Forelimb muscle (tissue), 1 donor: ENCODE measurements at places on chromosomes 5 and 9.

- no peak for DNase-seq
These were observed 26.2 kb downstream of the DMRT3 start for GRCh38 chr9:1002678-1003077.

- no peak for DNase-seq
These were observed 225.3 kb downstream of the MCTP1 start for GRCh38 chr5:95059636-95060035.

DNA sequence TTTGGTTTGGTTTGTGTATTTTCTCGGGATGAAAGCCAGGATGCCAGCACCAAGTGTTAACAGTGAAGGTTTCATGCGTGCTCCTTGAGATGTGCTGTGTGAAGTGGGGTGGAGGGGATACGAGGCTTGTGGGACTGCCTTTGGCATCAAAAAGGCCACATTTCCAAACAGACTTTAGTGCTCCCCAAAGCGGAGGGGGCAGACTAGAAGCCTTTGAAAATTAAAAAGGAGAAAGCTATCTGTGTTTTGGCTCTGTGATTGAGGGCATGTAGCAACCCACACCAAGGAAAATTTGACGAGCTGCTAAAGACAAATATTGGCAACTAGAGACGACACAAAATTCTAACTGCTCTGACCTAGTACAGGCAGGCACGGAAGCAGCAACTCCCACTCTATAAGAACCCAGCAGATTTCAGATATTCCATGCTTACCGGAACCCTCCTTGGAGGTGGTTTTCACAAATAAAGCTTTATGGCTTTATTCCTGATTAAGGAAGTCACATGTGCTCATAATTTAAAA lies 154.5 kb downstream of the ARSB start:
- no peak for DNase-seq

DNA sequence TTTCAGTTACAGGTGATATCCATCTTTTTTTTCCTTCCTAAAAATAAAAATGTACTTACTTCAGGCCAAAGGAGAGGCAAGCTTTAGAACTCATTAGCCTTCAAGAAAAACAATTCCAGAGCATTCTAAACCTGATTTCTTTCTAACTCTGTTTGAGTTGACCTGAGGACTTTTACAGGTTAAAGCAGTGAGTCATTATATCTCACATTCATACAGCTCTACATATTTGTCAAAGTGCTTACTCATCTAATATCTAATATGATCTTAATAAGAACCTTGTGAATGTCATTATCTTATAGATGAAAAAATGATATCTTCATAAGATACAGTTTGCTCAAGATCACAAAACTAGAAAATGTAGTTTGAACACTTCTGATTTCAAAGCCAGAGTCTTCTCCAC lies 149.2 kb upstream of the CDKN2B start:
- DNase-seq, result no peak

DNA sequence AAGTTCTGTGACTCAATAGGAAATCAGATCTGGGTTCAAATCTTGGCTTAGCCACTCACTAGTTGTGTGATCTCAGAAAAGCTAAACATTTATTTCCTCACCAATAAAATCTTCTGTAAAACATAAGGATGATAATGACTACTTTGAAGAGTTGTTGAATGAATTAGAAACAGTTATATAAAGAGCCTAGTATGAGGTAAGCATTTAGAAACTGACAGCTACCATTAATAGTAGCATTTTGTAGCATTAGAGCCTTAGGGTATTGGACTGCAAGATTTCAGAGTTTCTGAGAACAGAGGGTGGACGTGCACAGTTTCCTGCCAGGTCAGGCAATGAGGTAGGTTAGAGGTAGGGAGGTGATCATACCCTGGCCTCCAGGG lies 293.2 kb downstream of the CWC27 start:
- no peak for DNase-seq

GRCh38 chr5:154618696-154619095 lies 136.5 kb upstream of the LARP1 start:
- no peak for DNase-seq

GRCh38 chr9:90090997-90091396 lies 486.2 kb downstream of the GADD45G start:
- no peak for DNase-seq

DNA sequence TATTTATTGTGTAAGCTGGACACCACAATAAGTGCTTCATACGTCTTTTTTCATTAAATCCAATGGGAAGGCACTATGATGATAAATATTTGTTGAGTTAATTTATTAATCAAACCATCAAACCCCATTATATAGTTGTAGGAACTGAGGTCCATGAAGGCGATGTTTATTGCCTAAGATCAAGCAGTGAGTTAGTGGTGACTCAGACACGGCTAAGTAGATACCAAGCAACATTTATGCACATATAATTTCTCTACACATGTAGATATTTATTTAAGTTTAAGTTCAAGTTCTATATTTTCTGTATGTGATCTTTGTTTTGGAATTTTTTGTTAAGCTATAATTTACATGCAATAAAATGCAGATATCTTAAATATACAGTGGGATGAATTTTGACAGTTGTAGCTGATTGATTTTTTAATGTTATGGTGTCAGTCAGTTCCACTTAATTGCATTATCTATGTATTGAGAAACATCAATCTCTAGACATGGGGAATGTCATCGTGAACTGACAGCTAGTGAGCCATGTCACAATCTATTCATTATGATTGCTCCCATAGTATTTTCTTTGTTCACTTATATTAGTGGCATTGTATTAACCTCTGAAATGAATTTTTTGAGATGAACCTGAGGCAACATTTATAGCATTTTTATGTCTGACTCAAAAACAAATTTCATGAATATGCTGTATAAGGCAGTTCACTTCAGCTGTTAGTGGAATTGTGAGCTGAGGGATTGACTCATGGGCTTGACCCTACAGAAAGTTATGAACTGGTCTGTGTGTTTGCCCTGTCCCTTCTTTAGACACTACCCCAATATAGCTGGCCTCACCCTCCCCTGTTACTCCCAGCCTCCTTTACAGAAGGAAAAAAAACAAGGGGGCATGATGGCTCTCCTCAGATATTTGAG lies 11.9 kb upstream of the GARNL3 start:
- no peak for DNase-seq

DNA sequence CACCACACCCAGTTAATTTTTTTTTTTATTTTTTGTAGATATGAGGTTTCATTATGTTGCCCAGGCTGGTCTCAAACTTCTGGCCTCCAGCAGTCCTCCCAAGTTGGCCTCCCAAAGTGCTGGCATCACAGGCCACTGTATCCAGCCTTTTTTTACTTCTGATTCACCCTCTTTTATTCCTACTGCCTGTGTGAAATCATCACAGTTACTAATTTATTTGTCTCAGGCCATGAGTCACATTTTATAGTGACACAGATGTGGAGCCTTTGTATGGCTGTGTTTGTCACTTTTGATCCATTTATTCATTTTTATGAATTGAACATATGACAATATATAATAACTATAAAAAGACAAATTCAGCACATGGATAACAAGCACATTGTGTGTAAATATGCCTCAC lies 67.1 kb upstream of the SNX2 start:
- DNase-seq, result no peak

DNA sequence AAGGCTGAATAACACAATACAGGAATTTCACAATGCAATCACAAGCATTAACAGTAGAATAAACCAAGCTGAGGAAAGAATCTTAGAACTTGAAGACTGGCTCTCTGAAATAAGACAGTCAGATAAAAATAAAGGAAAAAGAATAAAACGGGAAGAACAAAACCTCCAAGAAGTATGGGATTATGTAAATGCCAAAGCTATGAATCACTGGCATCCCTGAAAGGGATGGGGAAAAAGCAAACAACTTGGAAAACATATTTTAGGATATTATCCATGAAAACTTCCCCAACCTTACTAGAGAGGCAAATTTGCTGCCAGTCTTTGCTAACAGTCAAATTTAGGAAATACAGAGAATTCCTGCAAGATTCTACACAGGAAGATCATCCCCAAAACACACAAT lies 157.9 kb downstream of the ALDH1A1 start:
- no peak for DNase-seq

DNA sequence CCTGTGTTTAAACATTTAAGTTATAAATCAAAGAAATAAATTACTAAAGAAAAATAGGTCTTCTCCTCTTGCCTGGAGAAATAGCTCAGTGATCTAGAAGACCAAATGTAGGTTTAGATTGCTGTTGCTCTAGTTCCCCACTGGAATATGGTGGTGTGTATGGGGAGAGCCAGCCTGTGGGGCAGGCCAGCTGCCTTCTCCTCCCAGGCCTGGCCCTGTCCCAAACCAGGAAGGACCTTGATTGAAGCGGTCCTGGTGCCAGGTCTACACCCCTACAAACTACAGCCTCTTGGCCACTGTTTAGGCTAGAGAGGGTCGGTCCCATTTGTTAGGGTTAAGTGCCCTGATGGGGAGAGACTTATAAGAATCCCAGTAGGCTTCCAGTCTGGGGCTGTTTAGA lies 35.4 kb downstream of the MAN2A1 start:
- no peak for DNase-seq

DNA sequence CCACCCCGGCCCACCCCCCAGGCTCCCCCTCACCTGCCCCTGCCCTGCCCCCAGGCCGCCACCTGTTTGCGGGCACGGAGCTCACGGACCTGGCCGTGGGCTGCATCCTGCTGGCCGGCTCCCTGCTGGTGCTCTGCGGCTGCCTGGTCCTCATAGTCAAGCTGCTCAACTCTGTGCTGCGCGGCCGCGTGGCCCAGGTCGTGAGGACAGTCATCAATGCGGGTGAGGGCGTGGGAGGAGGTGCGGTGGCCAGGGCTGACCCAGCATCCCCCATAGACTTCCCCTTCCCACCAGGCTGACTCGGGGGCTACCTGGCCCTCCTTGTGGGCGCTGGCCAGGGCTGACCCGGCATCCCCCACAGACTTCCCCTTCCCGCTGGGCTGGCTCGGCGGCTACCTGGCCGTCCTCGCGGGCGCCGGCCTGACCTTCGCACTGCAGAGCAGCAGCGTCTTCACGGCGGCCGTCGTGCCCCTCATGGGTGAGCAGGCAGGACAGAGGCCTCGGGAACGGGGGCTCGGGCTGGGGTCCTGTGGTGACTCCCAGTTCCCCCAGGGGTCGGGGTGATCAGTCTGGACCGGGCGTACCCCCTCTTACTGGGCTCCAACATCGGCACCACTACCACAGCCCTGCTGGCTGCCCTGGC lies 3.5 kb downstream of the SLC34A3 start:
- no peak for DNase-seq

- DNase-seq, result no peak
These were observed 105.7 kb upstream of the NUDT12 start for GRCh38 chr5:103668281-103668680.

- no peak for DNase-seq
These were observed 370.3 kb upstream of the IRX1 start for GRCh38 chr5:3225201-3225960.

DNA sequence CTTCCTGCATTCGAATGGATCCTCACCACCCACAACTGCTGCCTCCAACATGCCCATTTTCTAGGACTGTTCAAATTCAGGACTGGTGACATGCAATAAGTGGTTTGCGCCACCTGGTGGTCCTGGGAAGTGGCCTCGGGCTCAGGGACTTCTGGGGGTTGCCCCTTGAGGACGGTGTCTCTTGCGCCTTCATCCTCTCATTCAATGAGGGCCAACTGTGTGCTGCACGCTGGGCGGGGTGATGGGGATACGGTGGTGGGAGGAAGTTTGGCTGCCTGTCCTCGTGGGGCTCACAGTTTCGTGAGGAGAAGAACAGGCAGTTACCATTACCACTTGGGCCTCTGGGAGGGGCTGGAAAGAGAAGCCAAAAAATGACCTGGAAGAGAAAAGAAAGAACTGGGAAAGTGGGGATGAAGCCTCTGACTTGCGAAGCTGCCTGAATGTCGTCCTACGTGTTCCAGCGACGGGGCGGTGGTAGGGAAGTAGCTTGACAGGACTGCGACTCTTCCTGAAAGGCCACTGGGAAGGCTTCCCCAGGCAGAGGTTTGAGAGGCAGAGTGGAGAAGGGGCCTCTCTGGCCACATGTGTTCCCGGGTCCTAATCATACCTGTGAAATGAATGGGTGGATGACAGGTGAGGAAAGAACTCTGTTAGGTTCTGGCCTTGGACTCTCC lies 49.0 kb downstream of the PSD2 start:
- DNase-seq, result no peak

DNA sequence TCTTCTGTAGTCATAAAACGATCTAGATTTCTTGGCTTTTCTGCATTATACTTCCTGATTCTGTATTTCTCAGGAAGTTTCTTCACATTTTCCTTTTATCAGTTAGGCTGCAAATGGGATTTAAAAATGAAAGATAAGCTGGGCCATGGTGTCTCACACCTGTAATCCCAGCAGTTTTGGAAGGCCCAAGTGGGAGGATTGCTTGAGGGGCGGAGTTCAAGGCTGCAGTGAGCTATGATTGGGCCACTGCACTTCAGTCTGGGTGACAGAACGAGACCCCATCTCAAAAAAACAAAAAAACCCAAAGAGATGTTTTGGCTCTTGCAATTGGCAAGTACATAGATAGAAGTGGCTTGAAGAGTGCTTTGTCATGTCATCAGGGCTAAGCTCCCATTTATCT lies 26.2 kb upstream of the APC start:
- DNase-seq, result no peak

- DNase-seq, result no peak
These were observed 5.5 kb upstream of the FIBCD1 start for GRCh38 chr9:130944510-130945058.

DNA sequence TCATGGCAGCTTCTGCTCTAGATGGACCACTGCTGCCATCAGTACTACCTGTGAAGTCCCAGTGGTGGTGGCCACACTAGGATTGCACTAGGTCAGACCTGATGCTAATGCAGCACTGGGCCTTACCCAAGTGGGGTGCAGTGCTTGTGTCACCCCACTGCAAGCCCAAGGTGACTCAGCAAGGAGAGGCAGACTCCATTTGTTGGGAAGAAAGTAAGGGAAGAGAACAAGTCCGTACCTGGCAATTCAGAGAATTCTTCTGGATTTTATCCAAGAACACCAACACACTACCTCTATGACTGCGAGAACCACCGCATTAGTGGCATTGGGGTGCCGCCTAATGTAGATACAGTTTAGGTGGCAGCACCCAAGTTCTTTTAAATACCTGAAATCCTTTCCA lies 34.0 kb upstream of the TYRP1 start:
- no peak for DNase-seq

DNA sequence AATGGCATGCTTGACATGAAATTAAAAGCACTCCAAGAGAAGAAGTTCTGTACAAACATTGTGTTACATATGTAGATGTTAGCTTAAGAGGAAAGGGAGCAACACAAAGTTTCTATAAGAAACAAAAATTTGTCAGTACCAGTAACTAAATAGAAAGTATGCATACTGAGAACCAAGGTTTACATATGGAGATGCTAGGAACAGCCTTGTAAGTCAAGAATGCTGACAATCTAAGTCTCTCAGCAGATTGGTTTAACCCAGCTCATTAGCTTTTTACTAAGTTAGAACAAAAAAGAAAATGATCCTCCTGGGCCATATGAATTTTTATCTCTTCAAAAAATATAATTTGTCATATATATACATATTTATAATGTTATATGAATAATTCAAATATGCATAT lies 2022.1 kb upstream of the ACO1 start:
- DNase-seq, result no peak

DNA sequence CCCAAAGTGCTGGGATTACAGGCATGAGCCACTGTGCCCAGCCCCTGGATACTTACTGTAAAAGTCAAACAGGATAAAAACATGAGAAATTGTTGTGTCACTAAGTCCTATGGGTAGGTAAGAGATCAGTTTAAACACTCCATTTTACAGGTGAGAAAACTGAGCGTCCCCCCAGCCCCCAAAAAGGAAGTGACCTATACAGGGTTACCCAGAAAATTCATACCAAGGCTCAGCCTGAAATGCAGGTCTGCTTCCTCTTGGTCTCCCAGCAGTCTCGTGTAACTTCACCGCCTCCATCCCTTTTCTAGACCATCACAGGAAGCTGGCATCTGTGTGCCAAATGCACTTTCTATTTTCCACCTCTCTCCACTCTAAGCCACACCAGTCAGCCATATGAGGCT lies 57.2 kb downstream of the TMOD1 start:
- no peak for DNase-seq
